ENCODE measurements at places on chromosomes 1 and 21.

GRCh38 chr1:17665950-17666720, 89.0 kb upstream of the ACTL8 start:
- DNase-seq = no peak

DNA sequence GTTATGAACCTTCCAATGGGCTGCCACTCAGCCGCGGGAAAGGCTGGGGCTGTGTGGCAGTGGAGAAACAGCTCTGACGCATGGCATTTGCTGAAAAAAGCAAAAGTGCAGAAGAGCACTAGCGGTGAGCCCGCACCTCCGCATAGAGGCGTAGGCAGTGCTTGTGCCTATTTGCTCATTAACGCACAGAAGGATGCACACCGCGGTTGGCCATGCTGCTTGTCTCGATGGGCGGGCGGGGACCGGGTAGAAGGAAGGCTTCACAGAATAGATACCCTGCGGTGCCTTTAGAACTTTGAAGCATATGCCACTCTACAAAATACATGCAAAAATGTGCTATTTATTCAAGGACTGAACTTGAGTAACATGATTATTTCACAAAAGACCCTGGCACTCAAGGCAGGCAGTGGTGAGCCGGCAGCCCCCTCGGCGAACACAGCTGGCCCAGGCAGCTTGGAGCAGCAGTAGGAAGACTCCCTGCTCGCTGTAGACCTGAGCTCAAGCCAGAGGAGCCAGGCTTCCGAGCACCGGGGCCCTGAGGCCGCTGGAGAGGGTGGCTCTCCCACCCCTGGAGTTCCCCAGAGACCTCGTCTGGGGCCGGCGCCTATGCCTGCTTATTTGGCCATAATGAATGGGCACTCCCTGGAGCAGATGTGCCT, 71.5 kb downstream of the SIK1 start:
- DNase-seq = no peak

DNA sequence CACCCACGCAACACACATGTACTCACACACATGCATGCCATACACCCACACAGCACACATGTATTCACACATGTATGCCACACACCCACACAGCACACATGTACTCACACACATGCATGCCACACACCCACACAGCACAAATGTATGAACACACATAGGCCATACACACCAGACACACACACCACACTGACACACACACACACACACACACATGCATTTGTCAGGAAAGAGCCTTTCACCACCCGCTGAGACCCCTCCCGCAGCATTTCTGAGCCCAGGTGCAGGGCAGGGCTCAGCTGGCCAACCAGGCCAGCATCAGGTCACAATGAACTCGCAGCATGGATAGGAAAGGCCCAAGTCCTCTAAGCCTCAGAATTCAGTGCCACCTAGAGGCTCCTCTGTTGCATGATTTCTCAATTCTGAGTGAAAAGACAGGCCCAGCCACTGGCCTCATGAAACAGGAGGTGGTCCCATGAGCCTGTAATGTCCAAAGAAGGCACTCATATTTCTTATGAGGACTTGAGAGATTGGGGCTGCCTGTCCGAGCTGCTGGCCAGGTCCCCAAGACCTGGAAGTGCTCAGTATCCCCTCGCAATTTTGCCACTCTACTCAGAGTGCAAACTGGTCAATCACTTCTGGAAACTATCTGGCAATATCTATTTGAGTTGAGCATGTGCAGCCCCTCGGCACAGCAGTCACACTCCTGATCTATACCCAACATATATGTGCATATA, 57.3 kb downstream of the PSMG1 start:
- peak; percentile 59 for DNase-seq

DNA sequence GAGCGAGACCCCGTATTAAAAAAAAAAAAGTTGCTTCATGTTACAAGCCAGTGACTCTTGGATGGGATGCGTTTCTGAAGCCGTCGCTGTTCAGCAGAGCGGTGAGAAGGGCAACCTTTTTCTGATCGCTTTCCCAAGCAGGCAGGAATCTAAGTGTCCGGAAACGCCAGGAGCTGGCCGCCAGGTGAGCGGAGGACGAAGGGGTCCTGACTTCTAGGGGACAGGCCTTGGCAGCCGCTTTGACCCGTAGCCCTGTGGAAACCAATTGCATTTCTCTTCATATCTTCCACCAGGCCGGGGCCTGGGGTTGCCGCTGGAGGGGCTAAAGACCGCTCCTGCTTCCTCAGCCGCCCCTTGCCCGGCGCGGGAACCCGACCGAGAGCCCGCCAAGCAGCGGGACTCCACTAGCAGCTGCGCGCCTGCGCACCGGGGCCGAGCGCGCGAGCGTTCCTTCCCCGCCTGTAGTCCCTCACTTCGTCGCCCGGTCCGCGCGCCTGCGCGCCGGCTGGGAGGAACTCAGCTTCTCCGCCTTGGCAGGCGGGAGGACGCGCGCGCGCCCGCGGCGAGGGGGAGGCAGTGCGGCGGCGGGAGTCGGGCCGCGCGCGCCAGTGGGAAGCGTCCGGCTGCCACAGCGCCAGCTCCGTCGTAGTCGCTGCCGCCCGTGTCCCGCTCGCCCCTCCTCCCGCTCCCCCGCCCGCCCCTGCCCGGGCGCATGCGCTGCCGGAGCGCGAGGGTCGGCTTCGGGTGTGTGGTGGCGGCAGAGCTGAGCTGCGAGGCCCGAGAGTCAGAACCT, at the start of gene SPEN:
Gene SPEN (plus strand): TSS at position 608 of the 793 bp plus-strand sequence. CDS start 361 bp downstream, outside the sequence.
- DNase-seq = peak; percentile 98

DNA sequence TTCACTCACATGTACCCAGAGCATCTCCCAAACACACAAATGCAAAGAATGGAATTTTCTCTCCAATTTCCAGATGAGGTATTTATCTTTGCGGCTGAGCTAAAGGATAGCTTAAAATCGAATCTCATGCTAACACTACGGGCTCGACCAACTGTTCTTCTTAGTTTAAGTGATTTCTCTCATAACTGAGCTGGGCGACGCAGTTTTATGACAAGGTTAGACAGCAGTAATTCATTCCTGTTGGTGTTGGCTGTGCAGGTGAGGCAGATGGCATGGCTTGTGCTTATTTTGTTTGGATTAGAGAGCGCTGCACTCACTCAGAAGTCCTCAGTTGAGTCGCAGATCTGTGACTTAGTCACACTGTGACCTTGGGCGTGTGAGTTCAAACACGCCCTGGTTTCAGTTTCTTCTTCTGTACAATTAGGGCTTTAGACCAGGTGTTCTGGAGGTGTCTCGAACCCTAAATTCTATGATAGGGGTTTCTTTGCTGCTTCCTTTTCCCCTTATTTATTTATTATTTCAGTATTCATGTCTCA, 41.5 kb upstream of the MRPS6 start:
- no peak for DNase-seq

DNA sequence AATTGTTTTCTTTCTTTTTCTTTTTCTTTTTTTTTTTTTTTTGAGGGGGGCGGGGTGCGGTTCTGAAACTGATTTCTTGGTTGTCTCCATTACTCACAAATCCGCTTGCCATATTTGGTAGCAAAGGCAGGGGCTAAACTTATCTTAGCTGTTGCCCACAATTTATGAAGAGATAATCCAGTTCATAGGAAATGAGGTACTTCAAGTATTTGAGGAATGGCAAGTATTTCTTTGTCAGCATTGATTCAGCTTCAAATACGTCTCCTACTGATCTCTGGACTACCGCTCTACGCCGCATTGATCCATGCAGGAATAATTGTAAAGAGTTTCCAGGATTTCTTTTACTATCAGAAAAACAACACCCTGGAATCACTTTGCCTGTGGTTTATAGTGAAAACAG, 289.2 kb upstream of the DPYD start:
- no peak for DNase-seq

GRCh38 chr21:41681939-41682718, 84.7 kb downstream of the RIPK4 start:
- no peak for DNase-seq

GRCh38 chr1:31708324-31708723, 4.5 kb upstream of the COL16A1 start:
- no peak for DNase-seq

GRCh38 chr1:46131093-46131492, 1.3 kb downstream of the PIK3R3 start:
- DNase-seq = no peak

- DNase-seq = no peak
Observed at GRCh38 chr21:18716578-18717138, 313.1 kb upstream of the TMPRSS15 start.

- no peak for DNase-seq
Observed at GRCh38 chr1:245651093-245651492, 496.3 kb downstream of the KIF26B start.

GRCh38 chr1:180800945-180801344, 111.8 kb upstream of the KIAA1614 start:
- DNase-seq = no peak

DNA sequence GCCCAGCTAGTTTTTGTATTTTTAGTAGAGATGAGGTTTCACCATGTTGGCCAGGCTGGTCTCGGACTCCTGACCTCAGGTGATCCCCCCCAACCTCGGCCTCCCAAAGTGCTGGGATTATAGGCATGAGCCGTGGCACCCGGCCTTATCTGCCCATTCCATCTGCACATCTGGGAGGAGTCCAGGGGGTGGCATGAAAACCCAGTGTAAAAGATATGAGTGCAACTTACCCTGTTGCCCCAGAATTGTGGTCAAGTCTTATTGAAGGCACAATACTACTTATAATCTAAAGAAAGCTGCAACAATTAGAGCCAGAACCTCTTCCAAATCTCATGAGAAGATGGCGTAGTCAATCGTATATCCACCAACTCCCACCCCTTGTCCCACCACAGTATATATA, 18.4 kb downstream of the CTXND2 start:
- no peak for DNase-seq

DNA sequence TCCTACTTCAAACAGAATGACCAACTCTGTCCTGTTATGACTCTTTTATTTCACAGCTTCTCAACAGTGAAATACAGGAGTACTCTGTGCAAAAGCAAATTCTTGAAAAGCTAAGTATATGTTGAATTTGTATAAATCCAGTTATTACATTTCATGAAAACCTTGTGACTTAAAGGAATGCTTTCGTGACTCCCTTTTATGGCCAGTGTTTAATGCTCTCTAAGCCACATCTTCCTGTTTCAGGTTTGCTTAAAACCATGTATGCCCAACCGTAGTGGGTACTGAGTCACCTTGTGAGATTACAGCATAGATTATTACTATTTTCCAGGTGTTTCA, 40.2 kb upstream of the KIF1B start:
- DNase-seq = no peak

All from forelimb muscle (tissue), 1 donor.